ENCODE measurements at places on chromosomes 11 and 22.

DNA sequence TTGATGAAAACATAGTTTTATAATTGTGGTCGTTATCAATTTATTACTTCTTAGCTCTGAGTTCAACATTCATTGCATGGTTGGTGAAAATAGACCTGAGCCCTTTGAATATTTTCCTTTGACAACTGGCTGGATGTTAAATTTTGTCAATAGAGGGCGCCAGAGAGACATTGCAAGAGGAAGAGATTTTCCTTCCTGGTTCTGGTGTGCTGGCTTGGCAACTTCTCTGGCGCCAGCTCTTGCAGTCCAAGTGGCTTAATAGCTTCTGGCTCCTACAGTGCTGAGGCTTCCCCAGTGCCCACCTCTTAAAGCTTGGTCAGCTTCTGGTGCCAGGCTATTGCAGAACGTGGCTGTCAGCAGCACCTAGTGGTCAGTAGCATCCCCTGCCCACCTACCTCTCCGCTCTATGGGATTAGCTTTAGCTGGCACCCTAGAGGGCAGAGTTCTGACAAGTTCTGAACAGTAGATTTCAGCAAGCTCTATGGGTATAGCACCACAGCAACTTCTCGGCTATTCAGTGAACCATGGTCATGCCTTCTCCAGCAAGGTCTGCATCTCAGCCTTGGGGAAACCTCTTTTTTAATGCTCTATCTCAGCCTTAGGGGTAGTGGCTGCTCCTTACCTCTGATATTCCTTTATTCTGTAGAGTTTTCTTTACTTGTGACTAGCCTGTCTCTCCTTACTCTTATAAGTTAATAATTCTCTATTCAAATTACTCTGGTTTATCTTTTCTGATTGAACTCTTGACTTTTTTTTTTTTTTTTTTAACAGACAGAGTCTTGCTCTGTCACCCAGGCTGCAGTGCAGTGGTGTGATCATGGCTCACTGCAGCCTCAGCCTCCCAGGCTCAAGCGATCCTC is 59.4 kb downstream of the ACER3 start:
- peak; percentile 42 for DNase-seq

GRCh38 chr22:39845529-39845928 is 48.0 kb downstream of the ENTHD1 start:
- DNase-seq = no peak

DNA sequence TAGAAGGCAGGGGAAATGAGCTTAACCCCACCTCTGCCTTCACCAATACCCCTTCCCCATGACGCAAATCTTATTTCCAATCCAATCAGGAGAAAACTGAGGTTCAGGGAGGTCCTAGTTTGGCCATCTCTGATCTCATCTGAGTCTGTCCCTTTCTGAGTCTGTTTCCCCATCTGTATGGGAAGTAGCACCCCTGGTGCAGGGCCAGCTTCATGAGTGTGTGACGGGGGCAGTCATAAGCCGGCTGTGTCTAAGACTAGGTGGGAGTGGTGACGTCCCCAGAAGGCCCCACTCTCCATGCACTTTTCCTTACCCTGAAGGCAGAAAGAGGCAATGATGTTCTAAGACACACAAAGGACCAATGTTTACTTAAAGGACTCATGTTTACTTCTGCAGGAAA is 72.3 kb downstream of the MN1 start:
- DNase-seq = no peak

DNA sequence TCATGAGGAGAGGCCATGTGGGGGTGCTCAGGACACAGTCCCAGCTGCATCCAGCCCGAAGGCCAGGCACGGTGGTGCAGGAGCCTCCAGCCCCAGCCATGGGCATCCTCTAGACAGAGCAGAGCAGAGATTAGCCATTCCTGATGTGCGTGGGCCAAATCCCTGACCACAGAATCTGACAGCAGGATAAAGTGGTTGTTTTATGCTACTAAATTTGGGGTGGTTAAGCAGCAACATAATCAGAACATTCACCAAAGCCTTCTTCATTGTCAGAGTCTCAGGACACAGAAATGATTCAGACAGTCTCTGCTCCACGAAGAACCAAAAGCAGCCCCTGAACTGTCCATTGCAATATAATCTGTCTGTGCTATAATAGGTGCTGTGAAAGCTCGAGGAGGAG is 19.7 kb downstream of the RASD2 start:
- no peak for DNase-seq

DNA sequence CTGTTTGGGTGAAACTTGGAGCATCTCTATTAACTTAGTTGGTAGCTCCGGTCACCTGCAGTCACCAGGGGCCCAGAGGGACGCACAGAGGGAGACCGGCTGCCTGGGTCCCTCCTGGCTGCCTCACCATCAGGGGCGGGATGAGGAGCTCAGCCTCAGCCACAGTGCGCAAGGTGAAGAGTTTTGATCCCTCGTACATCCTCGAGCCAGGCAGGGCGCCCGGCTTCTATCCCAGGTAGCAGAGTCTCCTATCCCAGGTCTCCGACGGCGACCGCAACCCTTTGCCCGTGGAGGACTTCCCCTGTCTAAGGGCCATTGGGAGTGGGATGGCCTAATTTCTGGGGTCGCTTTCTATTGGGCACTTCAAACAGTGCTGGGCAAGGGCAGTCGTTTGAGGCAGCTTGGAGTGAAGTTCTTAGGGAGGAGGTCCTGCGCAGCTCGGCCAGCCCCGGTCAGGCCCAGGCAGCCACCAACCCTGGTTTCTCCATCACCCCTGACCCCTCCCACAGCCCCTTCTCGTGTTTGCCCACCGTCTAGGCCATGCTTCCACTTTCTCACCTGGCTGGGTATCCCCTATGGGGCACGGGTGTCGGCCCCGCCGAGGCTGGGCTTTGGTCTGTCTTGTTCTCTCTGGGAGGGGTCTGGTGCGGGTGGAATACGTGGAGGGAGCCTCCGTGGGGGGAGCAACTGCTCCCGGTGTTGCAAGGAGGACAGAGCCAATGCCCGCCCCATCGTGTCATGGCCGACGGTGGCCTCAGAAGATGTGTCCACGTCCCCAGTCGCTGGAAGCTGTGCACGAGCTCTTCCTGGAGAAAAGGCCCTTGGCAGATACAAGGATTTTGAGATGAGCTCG is 3.6 kb upstream of the MRGPRG start:
- DNase-seq = peak; percentile 3

DNA sequence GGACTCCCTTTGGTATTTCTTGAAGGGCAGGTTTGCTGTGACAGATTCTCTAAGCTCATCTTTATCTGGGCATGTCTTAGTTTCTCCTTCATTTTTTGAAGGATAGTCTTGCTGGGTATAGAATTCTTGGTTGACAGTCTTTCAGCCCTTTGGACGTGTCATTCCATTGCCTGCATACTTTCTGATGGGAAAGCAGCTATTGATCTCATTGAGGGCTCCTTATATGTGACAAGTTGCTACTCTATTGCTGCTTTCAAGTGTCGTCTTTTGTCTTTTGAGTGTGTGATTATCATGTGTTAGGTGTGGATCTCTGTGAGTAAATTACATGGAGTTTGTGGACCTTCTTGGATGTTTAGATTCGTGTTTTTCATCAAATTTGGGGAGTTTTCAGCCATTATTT is 21.9 kb downstream of the IGHMBP2 start:
- DNase-seq = no peak

GRCh38 chr11:133981156-133981555 is 24.4 kb upstream of the IGSF9B start:
- DNase-seq = no peak

DNA sequence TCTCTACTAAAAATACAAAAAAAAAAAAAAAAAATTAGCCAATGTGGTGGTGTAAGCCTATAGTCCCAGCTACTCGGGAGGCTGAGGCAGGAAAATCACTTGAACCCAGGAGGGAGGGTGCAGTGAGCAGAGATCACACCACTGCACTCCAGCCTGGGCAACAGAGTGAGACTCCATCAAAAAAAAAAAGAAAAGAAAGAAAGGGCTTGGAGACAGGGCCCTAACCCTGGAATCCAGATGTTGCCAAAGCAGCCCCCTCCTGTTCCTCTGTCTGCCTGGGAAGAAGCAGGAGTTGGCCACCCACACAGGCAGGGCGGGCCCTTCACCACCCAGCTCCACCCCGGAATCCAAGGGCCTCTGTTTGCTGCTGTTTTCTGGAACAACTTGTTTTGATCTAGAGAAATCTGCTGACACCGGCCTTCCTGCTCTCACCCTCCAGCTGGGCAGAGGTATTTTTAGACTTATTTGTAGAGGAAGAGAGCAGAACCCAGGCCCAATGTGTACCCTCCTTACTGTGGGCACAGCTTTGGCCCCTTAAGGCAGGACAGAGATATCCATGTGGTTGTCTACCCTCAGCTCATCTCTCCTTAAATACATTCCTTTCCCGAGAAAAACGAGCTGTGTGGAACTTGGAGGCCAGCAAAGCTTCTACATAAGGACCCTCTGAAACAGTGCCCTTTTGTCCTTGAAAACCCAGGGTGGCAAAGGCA is 2.7 kb upstream of the NEAT1 start:
- peak; percentile 87 for DNase-seq

GRCh38 chr11:93587858-93588581 is 44.8 kb upstream of the SMCO4 start:
- no peak for DNase-seq
